ENCODE measurements at places on chromosomes 2 and 18.

GRCh38 chr2:216652566-216652965 lies 19.3 kb downstream of the IGFBP2 start:
- no peak for DNase-seq

DNA sequence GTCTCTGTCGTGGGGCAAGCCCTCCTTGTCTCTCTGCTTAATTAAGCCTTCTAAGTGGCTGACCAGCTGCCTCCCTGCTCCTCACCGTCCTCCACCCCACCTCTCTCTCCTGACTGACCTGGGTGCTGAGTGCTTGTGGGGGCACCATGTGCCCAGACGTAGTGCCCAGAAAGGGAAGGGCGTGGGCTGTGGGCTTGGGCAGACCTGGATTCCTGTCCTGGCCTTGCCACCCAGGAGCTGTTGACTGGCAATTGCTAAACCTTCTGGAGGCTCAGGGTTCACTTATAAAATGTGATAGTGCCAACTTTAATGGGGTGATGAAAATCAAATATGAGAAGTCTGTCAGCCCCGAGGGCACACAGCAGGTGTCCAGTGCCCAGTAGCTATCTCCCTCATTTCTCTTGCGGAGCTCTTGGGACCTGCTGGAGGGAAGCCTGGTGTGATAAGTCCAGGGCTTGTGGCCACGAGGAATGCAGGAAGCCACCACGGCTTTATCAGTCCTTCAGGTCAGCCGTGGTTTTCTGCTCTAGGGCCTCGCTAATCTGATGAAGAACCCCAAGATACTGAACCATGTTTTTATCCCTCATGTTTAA lies 22.0 kb upstream of the INHBB start:
- no peak for DNase-seq

DNA sequence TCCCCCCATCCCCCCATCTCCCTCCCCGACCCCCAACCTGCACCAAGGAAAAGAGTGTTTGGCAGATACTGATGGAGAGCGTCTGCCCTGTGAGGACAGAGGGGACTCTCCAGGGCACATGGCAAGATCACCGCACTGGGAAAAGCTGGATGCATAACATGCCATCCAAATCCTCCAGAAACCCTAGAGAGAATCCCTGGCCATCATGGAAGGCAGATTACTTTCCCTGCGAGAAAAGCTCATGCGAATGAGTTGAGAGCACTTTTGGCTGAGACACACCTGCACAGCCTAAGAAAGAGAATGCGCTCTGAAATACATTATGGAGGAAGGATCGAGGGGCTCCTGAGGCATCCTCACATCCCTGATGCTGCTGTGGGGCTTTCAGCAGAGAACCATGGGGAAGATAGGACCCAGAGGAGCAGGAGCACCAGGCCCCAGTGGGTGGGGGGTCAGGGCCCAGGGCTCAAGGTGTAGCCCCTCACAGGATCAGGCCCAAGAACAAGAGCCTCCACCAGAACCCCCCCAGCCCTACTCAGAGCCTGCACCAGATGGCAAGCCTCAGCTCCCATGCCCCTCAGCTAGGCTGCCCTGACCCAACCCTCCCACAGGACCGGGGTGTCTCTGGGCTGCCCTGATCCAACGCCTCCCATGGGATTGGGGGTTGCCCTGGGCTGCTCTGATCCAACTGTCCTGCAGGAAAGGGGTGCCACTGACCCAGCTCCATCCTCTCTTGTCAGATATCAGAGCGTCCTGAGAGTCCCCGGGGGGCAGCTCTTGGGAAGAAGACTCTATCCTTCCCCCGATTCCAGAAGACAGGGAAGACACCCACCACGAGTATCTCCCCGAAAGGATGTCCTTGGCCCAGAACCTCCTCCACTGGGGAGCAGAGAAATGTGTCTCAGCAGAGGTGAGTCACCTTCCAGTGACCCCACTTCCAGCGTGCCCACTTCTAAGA lies 153.4 kb downstream of the NDUFA10 start:
- DNase-seq = no peak

GRCh38 chr18:24395049-24395795 lies 2.4 kb downstream of the OSBPL1A start:
- no peak for DNase-seq

GRCh38 chr18:28834889-28835288 lies 658.0 kb upstream of the CDH2 start:
- DNase-seq = no peak

DNA sequence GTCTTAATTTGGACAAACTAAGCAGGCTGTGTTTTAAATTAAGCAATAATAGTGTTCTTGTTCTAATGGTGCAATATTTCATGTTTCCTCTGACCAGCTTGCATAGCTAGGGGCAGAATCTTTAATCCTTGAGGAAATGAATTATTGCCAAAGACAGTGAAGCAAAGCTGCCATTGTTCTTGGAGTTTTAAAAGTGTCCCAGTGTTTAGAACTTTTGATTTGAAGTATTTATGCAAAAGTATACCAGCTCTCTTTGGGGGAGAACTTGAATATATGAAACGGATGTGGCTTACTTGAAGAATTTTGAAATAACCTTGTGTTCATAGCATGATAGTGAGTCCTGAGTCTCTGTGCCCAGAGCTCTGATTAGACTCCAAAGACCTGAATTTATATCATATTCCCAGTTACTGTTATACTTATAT lies 33.4 kb downstream of the ITGA6 start:
- no peak for DNase-seq

GRCh38 chr18:79521416-79522205 lies 125.9 kb downstream of the NFATC1 start:
- DNase-seq = no peak

- DNase-seq = no peak
Observed at GRCh38 chr2:234146087-234146826, 95.8 kb downstream of the SPP2 start.

DNA sequence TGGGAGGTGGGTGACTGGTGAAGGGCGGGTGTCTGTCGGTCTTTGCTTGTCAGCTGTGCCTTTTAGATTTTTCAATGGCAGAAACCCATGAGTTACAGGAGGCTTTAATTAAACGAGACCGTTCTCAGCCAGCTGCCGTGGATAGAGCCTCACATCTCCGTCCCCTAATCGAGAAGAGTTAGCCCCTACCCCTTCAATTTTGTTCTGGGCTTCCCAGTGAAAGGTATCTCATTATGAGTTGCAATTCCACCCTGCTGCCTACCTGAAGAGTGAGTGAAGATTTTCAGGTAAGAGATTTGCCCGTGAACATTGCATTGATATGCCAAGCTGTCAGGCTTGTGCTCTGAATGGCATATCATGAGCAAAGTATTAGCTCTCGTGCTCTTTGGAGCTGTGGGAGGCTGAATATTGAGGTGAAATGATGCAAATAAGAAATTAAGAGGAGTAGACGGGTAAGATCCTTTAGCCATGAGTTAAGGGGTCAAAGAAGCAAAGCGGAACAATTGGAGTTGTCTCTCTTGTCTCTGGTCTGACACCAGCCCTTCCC lies 118.7 kb upstream of the MSTN start:
- DNase-seq = no peak

DNA sequence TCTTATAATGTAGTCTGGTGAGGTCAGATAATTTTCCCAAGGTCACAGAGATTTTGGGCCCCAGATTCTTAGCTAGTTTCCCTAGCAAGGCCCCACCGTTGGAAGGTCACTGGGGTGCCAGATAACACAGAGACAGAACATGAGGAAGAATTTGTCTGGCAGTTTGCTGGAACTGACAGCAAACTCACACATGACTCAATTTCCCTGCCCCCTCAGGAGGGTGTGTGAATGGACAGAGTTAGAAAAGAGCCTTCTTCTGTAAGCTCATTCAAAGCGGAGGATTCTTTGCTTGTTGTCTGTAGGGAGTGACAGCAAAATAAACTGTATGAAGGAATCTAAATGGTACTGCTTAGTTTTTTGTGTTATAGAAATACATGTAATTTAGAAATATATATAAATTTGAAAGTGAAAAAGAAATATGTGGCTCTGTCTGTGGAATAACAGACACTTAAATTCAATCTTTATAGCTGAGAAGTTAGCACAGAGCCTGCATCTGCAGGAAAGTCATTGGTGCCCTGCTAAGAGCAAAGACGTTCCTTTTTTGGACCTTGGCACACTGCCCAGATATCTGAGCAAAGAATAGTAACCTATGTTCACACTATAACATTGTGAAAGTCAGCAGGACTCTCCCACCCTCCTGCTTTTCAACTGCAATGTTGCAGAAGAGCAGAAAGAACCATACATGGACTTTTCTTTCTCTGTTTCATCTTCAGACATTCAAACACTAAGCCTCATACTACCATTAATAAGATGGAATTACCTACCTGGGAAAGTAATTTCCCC lies 2.1 kb downstream of the MDH1 start:
- no peak for DNase-seq

GRCh38 chr18:4060427-4061281 lies 394.5 kb downstream of the DLGAP1 start:
- no peak for DNase-seq

- DNase-seq = no peak
Observed at GRCh38 chr18:54766634-54767033, 61.6 kb upstream of the RAB27B start.

DNA sequence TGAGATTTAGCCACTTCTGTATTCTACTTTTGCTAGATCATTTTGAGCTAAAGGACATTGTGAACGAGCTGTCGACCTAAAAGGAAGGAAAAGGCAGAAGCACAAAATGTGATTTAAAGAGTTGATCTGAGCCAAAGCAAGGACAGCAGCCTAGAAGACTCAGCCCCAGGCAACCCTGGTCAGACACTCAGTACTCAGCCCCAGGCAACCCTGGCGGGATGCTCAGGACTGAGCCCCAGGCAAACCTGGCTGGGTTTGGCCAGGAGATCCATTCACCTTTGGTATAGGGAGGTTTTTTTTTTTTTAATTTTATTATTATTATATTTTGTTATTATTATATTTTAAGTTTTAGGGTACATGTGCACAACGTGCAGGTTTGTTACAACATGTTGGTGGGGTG lies 34.3 kb upstream of the PXDN start:
- DNase-seq = no peak

- no peak for DNase-seq
Observed at GRCh38 chr2:201974171-201975100, 59.2 kb upstream of the FZD7 start.

DNA sequence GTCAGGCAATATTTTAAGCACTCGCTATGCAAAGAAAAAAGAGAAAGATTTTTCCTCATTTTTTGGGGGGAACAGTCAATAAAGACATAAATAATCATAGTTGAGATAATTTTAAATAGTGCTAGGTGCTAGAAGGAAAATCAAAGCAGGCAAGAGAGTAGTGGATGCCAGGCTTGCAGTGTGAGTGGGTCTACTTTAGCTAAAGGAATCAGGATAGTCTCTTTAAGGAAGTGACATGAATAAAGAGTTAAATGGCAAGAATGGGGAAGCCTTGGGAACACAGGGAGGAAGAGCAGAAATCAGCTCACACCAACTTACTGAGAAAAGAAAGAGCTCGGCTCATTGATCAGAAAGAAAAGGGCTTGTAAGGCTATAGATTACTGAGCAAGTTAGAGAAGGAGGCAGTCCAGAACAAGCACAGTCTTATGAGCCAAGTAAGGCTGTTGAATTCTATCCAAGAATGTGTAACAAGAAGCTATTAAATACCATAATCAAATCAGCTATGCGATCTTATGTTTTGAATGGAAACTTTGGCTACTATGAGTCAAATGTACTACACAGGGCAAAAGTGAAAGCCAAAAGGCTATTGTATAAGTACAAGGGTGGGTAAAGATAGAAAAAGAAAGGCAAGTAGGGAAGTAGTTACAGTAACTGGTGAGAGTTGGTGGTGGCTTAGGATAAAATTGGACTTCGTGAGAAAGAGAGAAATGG lies 833.8 kb upstream of the PIK3C3 start:
- no peak for DNase-seq

GRCh38 chr18:3595369-3596273 lies 145.6 kb downstream of the TGIF1 start:
- DNase-seq = no peak

- DNase-seq = no peak
Observed at GRCh38 chr2:230658577-230658876, 54.1 kb upstream of the CAB39 start.

DNA sequence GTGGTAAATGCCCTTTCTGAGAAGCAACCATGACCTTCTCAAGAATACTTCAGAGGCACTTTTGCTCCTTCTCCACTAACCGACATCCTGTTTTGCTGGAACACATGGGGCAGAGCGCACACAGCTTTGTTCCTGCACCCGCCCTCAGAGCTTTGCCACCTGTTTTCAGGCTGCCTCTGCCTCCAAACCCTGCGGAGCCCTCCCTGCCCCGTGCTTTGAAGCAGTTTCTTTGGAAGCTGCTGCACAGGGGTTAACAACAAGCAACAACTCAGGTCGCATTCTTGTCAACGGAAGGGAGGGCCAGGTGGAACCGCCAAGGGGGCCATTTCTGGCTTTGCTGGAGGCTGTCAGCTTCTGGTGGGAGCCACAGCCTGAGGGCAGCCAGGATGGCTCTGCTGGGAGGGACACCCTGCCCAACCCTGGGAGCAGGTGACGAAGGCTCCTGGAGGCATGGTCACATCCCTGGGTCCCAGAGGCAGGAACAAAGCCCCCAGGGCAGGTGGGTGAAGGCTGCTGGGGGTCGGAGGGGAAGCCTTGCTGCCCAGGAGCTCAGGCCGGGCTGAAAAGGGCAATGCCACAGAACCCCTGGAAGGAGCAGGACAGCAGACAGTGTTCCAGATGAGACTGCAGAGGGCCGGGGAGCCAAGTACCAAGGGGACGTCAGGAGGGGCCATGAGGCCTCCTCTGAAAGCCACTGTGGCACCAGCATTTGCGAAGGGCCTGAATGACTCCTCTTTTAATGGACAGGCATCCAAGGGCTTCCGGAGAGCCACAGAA lies 46.8 kb downstream of the MRPS5 start:
- DNase-seq = no peak

GRCh38 chr2:121330921-121331320 lies 45.9 kb upstream of the TFCP2L1 start:
- no peak for DNase-seq

DNA sequence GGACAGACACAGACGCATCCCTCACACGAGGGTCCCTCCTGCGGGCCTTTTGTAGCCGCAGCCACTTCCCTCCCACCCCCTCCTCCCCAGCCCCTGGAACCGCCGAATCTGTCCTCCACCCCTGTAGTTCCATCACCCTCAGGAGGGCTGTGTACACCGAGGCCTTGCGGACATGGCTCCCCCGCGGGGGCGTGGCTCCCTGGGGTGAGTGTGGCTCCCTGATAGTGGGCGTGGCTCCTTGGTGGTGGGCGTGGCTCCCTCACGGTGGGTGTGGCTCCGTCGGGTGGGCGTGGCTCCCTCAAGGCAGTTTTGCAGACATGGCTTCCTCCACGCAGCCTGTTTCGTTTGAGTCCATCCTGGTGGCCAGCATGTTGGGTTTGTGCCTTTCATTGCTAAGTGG lies 420.7 kb upstream of the SALL3 start:
- DNase-seq = no peak

- no peak for DNase-seq
Observed at GRCh38 chr2:203347375-203347774, 19.2 kb downstream of the ABI2 start.

GRCh38 chr18:21272016-21272579 lies 30.1 kb downstream of the GREB1L start:
- DNase-seq = no peak

GRCh38 chr2:3476321-3476984 lies 42.9 kb downstream of the ADI1 start:
- no peak for DNase-seq

GRCh38 chr2:133109772-133110171 lies 439.8 kb upstream of the LYPD1 start:
- DNase-seq = no peak
